ENCODE measurements at places on chromosomes 2 and 18.

DNA sequence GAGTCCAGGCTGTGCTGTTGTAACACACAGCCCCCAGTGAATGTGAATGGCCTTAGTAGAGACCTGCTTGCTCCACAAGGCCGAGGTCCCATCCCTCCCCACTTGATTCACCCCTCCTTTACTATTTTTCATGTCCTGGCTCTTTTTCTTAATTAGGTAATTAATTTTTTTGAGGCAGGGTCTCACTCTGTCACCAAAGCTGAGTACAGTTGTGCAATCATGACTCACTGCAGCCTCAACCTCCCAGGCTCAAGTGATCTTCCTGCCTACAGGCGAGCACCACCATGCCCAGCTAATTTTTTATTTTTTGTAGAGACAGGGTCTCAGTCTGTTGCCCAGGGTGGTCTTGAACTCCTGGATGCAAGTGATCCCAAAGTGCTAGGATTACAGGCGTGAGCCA lies 19.3 kb downstream of the FBLN7 start:
- DNase-seq = no peak

- peak; percentile 24 for DNase-seq
Measured at GRCh38 chr2:74497777-74498499, 1.5 kb downstream of the LBX2 start.

- no peak for DNase-seq
Measured at GRCh38 chr2:115910270-115910669, 1467.8 kb downstream of the DPP10 start.

DNA sequence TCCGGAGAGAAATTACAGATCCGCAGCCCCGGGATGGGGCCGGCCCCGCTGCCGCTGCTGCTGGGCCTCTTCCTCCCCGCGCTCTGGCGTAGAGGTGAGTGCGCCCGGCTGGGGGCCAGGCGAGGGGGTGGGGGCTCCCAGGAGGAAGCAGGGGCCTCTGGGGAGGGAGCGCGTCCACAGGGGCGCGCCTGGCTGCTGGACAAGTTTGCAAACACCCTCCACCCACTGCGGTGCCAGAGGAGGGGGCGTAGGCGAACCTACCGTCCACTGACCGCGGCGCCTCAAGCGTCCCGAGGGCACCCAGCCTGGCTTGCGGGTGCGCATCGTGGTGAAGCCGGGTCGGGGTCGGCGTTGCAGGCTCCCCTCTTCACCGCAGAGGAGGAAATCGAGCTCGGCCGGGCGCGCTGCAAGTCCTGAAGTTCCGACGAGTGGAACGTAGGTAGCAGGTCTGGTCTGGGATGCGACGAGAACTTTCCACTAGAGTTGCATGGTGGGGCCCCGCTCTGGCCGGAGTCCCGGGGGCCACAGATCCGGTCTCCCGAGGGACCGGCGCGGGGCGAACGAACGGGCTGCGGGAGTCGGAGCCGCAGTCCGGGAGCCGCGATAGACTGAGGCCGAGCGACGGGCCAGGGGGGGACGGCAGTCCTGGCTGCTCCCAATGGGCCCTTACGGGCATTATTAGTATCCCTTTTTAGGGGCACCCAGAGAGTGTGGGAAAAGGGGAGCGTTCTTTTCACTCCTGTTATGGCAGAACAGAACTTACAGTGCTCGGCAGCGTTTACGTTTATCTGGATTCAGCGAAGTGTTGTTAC lies 502 bp downstream of the MERTK start:
- no peak for DNase-seq

DNA sequence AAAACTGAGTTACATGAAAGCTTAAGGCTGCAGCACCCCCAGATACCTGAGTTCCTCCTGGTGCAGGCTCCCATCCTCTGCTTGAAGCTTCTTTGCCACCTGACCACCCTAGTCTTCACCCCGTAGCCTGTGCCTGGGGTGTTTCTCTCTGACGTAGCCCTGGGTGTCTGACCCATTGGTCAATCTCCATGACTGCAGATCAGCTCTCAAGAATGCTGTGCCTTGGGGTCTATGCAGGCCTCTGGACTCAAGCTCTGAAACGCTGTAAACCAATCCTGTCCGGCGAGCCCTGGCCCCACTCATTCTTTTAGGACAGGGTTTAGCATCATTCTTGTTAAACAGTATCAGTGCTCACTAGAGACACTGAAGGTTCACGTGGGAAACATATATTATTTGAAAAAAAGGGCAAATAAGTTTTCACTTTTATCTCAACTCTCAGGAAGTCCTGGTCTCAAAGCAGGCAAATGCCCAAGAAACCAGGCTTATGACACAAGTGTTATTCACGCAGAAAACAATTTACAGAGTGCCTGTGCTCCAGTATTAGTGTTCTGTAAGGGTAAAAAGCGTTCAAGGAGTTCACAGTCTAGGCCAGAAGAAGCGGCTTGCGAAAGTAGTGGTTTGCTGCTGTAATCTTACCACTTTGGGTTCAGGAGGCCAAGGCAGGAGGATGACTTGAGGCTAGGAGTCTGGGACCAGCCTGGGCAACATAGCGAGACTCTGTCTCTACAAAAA lies 22.8 kb upstream of the PPP4R1 start:
- peak; percentile 67 for DNase-seq

DNA sequence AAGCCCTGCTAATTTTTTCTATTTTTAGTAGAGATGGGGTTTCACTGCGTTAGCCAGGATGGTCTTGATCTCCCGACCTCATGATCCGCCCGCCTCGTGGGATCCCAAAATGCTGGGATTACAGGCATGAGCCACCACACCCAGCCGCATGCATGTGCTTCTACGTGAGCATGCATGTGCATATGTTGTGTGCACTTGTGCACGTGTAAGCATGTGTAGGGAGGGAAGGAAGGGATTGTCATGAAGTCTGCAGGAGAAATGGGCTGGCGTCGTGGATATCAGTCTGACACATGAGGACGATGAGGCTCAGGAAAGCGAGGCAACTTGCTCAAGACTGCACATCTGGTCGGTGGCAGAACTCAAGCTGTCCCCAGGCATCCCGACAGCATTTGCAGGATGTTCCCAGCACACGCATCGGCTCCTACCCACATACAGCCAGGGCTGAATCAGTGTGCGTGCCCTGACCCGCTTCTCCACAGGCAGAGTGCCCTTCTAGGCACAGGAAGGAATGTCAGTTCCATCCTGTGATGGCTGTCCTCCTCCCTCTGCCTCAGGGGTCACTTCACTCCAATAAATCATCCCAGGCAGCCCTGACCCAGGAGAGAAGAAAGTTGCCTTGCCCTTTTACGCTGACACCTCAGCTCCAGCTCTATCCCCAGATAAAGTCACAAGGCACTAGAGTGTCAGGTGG lies 49.9 kb upstream of the SLC14A2 start:
- peak; percentile 18 for DNase-seq

GRCh38 chr2:138017824-138018223 lies 53.6 kb downstream of the HNMT start:
- DNase-seq = no peak

DNA sequence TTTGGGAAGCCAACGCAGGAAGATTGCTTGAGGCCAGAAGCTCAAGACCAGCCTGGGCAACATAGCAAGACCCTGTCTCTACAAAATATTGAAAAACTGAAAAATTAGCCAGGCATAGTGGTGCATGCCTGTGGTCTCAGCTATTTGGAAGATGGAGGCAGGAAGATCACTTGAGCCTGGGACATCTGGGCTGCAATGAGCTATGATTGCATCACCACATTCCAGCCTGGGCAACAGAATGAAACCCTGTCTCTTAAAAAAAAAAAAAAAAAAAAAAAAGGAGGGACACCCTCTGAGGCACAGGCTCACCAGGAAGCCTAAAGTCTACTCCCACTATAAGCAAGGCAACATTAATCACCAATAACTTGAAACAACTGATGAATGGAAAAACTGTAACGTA lies 151.1 kb downstream of the CCDC148 start:
- DNase-seq = no peak

DNA sequence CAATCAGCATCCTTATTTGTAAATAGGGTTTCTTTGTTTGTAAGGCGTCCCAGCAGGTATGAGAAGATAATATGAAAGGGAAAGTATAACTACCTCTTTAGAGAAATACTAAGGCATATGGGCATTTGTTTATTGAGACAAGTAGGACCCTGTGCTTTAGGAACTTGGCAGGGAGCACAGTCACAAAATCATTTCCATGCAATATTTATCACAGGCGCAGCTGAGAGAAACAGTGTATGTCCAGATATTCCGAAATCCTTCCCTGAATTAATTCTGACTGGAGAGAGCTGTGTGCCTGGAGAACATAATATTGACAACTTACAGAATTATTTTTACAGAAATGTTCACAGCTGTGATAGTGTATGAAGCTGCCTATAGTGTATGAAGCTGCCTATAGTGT lies 416.7 kb downstream of the THSD7B start:
- DNase-seq = no peak

GRCh38 chr2:2613279-2614199 lies 282.5 kb upstream of the MYT1L start:
- DNase-seq = peak; percentile 87

DNA sequence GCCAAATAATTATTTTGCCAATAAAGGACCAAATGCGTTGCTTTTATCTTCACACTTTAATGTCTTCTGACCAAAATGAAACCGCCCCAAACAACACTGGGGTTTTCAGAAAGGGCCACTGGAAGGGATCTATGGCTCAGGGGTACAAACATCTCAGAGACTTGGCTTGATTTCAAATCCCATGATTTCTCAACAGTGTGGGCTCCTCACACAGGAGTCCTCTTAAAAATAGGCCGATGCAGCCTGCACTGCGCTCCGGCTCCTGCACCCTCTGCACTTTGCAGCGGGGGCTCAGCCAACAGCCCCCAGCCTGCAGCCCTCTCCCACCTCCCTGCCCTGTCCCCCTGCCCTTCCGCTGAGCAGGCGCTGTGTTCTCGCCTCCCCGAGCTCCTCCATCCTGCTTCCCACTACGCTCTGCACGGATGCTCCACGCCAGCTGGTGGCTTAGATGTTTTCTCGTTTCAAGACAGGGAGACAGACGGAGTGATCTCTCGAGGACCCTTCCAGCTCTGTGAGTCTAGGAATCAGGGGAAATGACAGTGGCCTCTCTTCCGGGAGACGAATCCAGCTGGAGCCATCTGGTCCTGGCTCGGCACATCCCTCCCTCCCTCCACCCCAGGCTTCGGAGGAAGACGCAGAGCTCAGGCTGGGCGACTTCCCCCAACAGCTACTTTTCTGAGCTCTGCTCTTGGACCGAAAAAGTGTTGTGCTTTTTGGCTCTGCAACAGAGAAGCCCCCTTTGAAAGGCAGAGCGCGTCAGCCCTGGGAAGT lies 71.4 kb downstream of the KCNF1 start:
- no peak for DNase-seq

GRCh38 chr2:58669998-58670397 lies 428.9 kb upstream of the FANCL start:
- peak; percentile 1 for DNase-seq

DNA sequence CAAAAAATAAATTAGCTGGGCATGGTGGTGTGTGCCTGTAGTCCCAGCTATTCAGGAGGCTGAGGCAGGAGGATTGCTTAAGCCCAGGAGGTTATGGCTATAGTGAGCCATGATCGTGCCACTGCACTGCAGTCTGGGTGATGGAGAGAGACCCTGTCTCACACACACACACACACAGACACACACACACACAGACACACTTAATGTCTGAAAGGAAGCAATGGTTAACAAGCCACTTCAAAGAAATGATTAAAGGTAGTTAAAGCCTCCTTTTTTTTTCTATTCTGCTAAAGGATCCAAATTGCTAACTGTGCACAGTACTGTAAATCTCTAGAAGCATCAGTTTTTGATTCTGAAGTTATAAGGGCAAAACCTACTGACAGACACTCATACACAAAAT lies 211.1 kb downstream of the TMEM163 start:
- DNase-seq = no peak

GRCh38 chr18:47968006-47968676 lies 37.7 kb upstream of the SMAD2 start:
- DNase-seq = peak; percentile 86

GRCh38 chr2:192035731-192036442 lies 158.8 kb downstream of the TMEFF2 start:
- DNase-seq = peak; percentile 59

DNA sequence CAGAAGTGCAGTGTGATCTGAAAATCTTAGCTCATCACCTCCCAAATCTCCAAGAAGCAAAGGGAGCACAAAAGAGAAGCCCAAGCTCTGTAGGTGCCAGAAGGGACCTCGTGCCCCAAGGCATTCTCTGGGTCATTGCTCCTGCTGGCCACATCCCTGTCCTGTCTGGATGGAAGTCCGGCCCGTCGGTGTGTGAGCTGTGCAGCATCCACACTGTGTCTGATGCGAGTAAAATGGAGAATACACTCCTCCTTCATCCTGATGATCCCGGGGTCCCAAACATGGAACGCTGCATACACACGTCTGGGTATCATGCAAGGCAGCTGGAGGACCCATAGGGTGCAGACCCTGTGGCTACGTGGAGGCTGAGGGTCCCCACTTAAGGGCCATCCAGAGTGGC lies 851.4 kb downstream of the GALR1 start:
- DNase-seq = no peak

DNA sequence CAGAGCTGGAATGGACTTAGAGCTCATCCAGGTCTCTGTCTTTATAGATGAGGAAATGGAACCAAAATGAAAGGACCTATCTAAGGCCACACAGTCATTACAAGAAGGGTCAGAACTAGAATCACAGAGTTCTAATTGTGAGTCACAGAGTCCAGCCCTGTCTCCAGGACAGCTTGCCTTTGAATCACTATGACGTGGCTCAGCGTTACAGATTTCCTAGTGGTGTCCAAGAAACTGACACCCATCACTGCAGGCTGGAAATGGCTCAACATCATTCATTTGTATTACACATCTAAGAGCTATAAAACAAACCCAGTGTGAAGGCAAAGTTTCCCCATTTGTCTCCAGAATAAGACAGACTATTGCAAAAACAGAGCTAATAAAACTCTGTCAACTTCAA lies 164.3 kb upstream of the SIX2 start:
- peak; percentile 95 for DNase-seq

DNA sequence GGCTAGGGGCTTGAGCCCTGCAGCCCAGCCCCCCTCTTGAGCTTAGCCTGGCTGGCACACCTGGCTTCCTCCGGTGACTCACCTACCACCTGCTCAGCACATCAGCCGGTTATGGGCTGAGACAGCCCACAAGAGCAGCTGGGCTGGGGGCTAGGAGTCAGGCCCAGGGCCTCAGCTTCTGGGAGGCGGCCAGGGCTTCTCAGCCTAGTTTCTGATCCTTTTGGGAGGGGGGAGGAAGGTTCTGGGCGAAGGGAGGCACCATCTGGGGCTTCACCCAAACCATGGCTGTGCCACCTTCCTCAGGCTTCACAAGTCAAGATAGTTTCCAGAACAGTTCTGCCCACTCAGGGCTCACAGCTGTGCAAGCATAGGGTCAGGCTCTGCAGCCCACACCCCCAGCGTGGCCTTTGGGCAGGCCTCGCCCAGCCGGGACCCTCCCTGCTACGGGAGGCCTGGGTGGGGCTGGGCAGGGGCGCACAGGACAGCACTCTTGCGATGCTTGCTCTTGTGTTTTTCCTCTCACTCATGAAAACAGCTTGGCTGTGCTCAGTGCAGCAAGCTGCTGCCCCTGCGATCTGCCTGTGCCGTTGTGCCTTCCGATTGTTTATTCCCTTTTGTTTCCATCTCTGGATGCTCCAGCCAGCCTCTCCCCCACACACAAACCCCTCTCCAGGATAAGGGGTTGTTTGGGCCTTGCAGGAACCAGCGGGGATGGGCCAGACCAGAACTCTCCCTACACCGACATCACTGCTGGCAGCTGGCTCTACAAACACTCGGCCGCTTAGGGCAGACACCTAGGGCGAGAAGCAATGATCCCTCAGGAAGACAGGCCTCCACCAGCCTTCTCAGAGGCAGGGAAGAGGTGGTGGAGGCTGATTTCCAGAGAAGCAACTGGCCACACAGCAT lies 26.1 kb upstream of the SEMA4C start:
- DNase-seq = no peak

- DNase-seq = no peak
Measured at GRCh38 chr2:129301431-129301913, 678.0 kb upstream of the RAB6C start.
